ENCODE measurements at places on chromosomes 1 and 21.

DNA sequence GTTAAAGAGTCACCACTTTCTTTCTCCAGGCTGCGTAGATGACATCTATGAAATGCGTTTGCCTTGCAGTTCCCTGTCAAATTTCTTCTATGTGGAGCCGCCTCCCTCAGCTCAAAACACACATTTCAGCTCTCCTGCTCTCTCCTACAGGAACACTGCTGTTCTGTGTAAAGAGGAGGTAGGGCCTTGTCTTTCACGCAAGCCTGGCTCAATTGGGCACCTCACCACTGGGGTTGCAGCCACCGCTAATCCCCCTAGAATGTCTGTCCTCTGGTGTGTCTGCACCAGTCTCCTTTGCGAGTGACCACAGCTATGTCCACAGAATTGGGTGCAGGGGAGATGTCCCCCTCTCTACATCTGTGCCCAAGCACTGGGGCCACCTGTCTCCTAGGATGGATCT lies 31.8 kb upstream of the CFHR4 start:
- DNase-seq, result no peak

DNA sequence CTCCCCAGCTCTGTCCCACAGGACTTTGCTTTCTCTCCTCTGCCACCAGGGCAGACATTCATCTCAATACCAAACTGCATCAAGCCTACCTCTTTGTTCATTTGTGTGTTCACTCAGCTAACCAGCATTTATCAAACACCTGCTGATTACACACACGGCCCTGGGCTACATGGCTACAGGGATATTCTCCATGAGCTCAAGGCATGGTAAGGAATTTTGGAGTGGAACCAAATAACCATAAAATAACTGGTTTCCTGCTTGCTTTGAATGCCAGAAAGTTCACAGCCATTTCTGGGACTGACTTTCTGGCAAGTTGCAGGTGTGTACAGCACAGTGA lies 54.6 kb downstream of the LDLRAD2 start:
- no peak for DNase-seq

- no peak for DNase-seq
Observed at GRCh38 chr1:209291715-209292114, 291.8 kb upstream of the CAMK1G start.

- DNase-seq, result no peak
Observed at GRCh38 chr1:52880206-52880605, 37.6 kb downstream of the ZYG11A start.

GRCh38 chr1:195026792-195027191 lies 1581.4 kb downstream of the KCNT2 start:
- no peak for DNase-seq

DNA sequence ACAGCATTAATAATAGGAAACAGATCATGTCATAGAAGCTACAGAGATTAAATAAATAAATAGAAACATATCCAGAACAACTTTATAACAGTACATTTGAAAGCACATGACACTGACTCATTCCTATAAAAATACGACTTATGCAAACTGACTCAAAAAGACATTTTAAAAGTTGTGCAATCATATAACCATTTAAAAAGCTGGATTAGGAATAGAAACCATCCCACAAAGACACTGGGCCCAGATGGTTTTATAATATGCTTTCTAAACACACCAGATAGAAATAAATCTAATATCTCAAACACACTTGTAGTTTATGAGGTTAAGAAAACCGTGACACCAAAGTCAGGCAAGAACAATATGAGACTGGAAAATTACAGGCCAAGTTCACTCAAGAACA lies 47.6 kb downstream of the MATN1 start:
- no peak for DNase-seq

- DNase-seq, result no peak
Observed at GRCh38 chr1:63630238-63630637, 37.0 kb downstream of the PGM1 start.

- DNase-seq, result no peak
Observed at GRCh38 chr1:179814546-179814838, 63.1 kb downstream of the TOR1AIP2 start.

- DNase-seq, result no peak
Observed at GRCh38 chr1:212712451-212713303, 13.0 kb upstream of the BATF3 start.

GRCh38 chr1:115112496-115113375 lies 23.4 kb upstream of the TSPAN2 start:
- DNase-seq, result peak; percentile 30

- DNase-seq, result no peak
Observed at GRCh38 chr1:59057211-59057694, 239.6 kb upstream of the FGGY start.

- no peak for DNase-seq
Observed at GRCh38 chr1:115877511-115877910, 36.6 kb upstream of the NHLH2 start.

- no peak for DNase-seq
Observed at GRCh38 chr1:17791055-17791390, 35.9 kb downstream of the ACTL8 start.

DNA sequence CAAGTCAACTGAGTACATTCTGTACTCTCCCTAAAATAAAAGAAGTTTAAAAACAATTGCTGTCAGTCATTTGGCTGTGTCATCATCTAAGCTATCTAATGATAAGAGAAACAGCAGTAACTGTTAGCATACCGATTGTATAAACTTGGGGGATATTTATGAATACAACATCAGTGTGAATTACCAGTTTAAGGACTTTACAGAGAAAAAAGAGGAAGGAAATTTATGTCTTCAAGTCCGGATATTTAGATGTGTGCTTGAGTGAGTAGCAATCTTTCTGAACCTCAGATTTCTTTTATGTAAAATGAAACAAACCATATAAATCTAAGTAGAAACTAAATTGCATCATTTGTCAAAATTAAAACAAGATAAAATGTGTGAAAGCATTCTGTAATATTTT lies 1557.0 kb downstream of the MRPL39 start:
- DNase-seq, result no peak

DNA sequence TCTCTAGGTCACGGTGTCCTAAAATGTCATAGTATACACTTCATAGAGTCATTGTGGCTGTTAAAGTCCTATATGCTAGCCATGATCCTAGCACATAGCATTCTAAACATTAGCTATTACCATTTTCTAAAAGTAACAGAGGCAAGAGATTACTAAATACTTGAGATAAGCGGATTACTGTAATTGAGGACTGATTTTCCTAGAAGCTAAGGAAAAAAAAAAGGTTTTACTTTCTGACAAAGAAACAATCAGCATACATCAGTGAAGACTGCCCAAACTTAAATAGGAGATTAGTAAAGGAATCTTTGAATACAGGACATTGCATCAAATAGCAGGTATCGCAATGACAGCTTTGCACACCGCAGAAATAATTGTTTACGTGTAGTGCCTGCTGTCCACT lies 91.3 kb upstream of the HNRNPU start:
- no peak for DNase-seq

- no peak for DNase-seq
Observed at GRCh38 chr1:21910558-21911204, 26.4 kb downstream of the HSPG2 start.

DNA sequence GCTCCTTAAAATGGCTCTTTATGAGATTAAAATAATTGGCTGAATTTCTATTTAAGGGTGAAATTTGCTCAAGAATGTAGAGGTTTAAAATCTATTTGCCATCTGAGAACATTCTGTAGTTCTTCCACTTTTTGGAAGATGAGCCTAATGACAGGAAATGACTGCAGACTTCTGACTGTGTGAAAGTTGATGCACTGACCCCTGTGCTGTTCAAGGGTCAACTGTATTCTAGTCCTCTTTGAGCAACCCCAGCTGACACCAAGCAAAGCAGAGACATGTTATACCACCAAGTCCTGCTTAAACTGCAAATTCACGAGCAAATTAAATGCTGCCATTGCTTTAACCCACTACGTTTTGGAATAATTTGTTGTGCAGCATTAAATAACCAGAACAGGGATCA lies 26.6 kb downstream of the DDAH1 start:
- DNase-seq, result no peak

GRCh38 chr1:21930629-21931170 lies 6.4 kb downstream of the HSPG2 start:
- DNase-seq, result no peak

DNA sequence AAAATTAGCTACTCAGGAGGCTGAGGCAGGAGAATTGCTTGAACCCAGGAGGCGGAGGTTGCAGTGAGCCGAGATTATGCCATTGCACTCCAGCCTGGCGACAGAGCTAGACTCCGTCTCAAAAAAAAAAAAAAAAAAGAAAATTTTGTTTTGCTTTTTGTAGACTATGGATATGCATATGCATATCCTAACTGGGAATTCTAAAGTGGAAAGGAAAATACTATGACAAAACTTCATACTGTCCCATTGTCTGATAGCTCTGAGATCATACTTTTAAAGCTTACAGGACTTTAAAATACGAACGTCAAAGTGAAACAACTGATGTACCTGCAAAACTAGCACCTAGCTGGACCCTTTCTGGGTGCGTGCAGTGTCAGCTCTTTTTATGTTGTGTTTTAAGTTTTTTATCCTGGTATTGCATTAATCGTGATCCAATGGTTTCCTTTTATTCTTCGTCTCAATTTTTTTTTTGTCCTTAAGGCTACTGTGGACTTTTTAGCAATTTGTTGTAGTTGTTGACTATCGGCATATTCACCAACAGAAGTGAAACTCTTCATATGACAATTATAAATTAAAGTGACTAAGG lies 19.2 kb downstream of the SPRTN start:
- DNase-seq, result no peak

DNA sequence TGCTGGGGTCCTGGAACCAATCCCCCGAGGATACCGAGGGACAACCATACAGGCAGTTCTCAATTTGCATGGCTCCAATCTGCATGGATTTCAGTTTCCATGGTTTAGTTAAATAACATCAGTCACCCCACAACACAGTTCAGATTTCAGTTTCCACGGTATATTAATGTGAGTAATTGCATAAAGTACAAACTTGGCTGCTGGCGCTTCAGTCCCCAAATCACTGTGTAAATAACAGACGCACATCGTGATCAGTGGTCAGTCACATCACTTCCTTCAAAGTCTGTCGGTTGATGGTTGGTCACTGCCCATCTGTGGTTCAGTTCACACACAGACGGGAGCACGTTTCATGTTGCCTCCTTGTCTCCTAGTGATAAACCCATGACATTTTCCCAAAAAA lies 66.4 kb upstream of the LPGAT1 start:
- DNase-seq, result no peak

DNA sequence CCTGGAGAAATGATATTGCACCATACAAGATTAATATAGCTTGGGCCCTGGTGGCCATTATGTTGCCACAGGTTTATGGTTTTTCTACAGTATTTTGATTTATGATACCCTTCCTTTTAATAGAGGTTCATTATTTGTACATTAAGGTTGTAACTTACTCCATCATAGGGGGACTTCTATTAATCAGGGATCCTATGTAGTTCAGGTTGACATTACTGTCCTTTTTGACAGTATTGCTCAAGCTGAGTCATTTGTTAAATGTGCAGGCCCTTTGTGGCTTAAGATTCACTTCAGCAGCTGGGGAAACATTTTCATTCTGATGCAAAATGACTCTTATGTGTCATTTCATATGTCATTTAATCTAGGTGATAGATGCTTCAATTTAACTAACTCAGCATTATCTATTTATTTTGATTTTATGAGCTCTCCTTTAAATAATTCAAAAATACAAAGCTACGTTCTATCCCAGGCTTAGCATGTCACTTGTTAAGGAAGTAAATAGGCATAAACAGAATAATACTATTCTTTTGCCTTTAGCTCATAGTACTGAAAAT lies 686.9 kb upstream of the NCAM2 start:
- no peak for DNase-seq

DNA sequence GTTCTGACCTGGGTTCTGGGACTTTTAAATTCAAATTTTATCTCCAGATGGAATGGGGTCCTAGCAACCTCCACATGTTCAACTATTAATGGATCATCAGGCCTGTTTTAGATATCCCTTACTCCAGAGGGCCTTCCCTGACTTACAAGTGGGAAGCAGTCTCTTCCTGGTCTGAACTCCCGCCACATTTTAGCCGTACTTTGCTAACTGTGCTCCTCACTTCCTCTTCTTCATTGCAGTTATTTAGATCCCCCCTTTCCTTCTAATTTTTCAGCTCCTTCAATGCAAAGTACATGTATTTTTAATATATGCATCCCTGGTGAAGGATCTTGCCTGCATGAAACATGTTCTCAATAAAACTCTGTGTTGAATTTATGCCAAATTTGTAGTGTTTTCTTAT lies 3.7 kb downstream of the CD1A start:
- no peak for DNase-seq

DNA sequence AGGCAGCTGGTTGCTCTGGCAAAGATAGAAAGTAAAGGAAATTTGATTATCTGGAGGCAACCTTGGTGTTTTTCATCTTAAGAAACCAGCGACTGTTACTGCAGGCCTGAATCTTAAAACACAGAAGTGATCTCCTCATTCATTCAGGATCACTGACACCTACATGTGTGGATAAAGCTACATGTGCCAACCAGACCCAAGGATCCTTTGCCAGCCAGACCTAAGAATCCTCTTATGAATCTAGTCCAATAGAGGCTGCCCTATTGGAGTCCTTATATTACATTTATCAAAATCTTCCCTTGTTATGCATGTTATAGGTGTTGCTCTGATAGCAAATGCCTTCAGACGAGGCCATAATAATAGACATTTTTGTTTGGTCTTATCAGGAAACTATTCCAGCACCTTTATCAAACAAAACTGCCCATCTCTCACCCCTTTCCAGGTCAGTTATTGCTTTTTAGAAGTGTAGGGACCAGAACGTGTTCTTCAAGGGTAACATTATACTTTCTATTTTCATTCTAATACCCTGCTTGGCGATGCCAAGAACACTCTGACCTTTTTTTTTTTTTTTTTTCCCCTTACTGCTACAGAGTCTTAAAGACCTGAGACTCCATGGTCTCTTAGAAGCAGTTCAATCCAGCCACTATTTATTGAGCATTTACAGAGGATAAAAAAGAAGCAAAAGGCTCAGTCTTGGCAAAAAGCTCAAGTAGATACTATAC lies 175.5 kb upstream of the PTBP2 start:
- DNase-seq, result no peak

Measured in stimulated activated CD4-positive, alpha-beta T cell treated with anti-CD3 and anti-CD28 coated beads, Interleukin-15, amount 100 ng/mL, for 1 hour (primary cell).